ENCODE measurements at places on chromosomes 2 and 18. TPM values are rescaled to one million over a fixed set of nuclear protein-coding genes. Genes with fewer than 3 reads are reported as not detected.

GRCh38 chr2:168136392-168136977 lies 110.9 kb downstream of the STK39 start:
- peak; percentile 27 for DNase-seq

- no peak for DNase-seq
Measured at GRCh38 chr2:152309352-152310214, 25.4 kb upstream of the FMNL2 start.

The RPRM gene
- 0.29 TPM for total RNA-seq

GRCh38 chr2:4370422-4371090 lies 667.2 kb downstream of the DCDC2C start:
- DNase-seq = no peak

DNA sequence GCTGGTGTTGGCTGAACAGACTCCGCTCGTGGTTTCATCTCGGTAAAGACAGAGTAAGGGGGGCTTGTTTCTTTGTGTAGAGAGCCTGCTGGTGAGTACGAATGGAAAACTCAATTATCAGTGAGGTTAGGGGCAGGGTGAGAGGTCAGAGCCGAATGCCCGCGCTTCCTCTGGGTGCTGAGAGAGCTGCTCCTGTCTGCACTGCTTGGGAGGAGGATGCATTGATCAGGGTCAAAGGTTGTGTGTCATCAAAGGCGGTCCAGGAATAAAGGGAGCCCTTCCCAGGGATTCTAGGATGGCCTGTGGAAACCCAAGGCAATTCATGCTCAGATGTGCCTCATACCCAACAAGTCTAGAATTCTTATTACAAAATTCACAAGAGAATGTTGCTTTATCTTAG lies 143.9 kb downstream of the MYCN start:
- DNase-seq = no peak

The COLEC12 gene
- total RNA-seq = 41.9 TPM
